ENCODE measurements at places on chromosomes 4 and X. TPM values are rescaled to one million over a fixed set of nuclear protein-coding genes. Genes with fewer than 3 reads are reported as not detected.
A peak's percentile ranks its signal among the peaks of the same experiment; 100 is the strongest.

Gene PABPC1L2A
- not detected for total RNA-seq

Gene IL9R
- total RNA-seq: not detected

Gene STPG2
- 0.40 TPM for total RNA-seq

Gene NLRP2B
- total RNA-seq: not detected

Gene MAGEA11
- not detected for total RNA-seq

Gene GAGE12E
- not detected for total RNA-seq

Gene PALLD
- total RNA-seq: 33.5 TPM

Gene RTL5
- total RNA-seq: 0.23 TPM

DNA sequence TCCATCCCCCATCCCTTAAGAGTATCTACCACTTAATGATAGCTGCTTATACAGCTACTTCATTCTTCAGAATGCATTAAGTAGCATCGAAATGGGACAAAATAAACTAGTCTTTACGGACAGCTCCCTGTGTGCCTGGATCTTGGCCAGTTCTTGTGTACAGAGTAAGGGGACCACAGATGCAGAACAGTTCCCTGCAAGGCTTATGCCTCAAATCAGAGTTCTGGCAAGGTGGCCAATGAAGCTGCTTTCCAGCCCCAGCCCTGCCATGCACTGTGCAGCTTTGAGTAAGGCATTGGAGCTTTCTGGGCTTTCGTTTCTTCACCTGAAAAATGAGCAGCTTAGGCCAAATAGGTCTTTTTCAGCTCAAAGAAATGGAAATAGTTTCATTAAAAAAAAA is 14.2 kb downstream of the CLNK start:
- H3K27ac ChIP-seq: no peak overlapping the region
- no peak for DNase-seq
- no peaks in the 10 kb centered on the region for H3K4me1 ChIP-seq
- no peaks in the 10 kb centered on the region for H3K36me3 ChIP-seq
- no peak overlapping the region for H3K4me3 ChIP-seq

DNA sequence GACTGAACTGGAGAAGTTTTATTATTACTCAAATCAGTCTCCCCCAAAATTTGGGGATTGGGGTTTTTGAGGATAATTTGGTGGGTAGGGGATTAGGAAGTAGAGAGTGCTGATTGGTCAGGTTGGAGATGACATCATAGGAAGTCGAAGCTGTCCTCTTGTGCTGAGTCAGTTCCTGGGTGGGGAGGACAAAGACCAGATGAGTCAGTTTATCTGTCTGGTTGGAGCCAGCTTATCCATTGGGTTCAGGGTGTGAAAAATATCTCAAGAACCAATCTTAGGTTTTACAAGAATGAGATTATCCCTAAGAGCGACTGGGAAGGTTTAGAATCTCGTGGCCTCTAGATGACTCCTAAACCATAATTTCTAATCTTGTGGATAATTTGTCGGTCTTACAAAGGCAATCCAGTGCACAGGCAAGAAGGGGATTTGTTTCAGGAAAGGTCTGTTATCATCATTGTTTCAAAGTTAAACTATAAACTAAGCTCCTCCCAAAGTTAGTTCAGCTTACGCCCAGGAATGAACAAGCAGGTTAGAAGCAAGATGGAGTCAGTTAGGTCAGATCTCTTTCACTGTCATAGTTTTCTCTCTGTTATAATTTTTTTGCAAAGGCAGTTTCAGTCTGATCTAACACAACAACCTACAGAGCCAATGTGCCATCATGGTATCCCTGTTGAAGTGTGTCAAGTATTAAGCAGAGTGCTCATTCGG is 274.5 kb downstream of the SLC7A11 start:
- H3K36me3 ChIP-seq: no peaks in the 10 kb centered on the region
- DNase-seq: peak; percentile 17
- no peak overlapping the region for H3K4me3 ChIP-seq
- 0 out of 2 replicates have a peak, but pooled peaks cover 2% of the 10 kb centered on the region for H3K4me1 ChIP-seq
- no peak overlapping the region for H3K27ac ChIP-seq

DNA sequence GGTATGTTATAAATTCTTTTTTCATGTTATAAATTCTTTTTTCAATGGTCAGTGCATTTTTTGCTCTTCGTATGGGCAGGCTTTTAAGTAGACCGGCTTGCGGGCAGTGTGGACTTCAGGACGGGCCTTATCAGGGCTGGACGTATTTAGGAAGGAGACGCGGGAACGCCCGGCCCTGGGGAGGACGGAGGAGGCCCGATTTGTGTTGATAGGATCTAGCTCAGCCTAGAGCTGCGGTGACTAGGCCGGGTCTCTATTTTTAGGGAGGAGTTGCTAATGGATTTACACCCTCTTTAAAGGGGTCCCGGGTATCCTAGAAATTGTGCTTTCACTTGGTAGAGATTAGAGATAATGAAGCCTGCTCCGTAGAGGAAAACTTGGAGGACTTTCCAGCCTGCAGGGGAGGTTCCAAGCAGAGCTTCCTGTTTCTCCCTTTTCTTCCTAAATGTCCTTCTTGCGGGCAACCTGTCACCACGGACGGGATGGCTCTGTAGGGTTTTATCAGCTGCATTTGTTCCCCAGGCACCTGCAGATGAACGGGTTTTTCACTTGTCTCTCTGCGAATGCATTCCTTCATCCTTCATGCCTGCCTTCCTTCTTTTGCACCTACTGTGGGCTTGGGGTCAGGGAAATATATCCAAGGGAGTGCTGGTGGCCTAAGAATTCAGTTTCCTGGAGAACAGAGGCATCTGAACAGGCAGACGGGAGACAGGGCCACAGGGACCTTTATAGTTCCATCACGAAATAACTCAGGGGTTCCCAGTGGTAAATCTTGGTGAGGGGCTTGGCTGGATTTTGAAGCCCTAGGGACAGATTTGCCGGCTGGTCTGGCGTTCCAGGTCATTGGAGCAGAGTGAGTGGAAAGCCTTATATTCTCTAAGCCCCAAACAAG is 1.4 kb downstream of the CD99 start:
- no peaks in the 10 kb centered on the region for H3K36me3 ChIP-seq
- H3K27ac ChIP-seq: peak overlapping the region; percentile 58
- peak; percentile 31 for DNase-seq
- H3K27me3 ChIP-seq: no peaks in the 10 kb centered on the region

DNA sequence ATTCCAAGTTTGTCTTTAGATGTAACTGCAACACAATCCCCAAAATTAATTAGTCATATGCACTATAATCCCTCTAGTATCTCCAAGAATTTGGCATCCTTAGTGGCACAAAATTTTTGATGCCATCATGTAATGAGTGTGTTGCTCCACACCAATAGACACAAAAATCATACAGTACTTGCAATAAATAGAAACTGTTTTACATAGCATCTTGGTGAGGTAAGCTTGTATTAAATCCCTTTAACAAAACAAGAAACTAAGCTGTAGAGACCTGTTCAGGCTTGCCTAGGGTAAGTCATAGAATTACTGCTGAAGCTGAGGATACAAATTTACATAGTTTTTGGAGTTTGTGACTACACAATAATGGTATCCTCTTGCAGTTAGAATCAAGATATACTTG is 64.5 kb upstream of the PRSS12 start:
- no peaks in the 10 kb centered on the region for H3K36me3 ChIP-seq
- no peak overlapping the region for H3K4me3 ChIP-seq
- no peaks in the 10 kb centered on the region for H3K27me3 ChIP-seq
- DNase-seq: no peak
- no peak overlapping the region for H3K27ac ChIP-seq
- no peaks in the 10 kb centered on the region for H3K4me1 ChIP-seq

GRCh38 chrX:88612870-88613329 is 134.1 kb upstream of the CPXCR1 start:
- H3K27me3 ChIP-seq: no peaks in the 10 kb centered on the region
- 0 out of 2 replicates have a peak overlapping the region, but pooled peaks have one; percentile 31 for H3K4me3 ChIP-seq
- H3K36me3 ChIP-seq: no peaks in the 10 kb centered on the region
- no peaks in the 10 kb centered on the region for H3K4me1 ChIP-seq
- peak; percentile 7 for DNase-seq

- H3K36me3 ChIP-seq: no peaks in the 10 kb centered on the region
- DNase-seq: no peak
- H3K4me1 ChIP-seq: no peaks in the 10 kb centered on the region
- no peaks in the 10 kb centered on the region for H3K27me3 ChIP-seq
These were observed 38.7 kb downstream of the ADD1 start for GRCh38 chr4:2882341-2882740.

- DNase-seq: peak; percentile 60
- H3K36me3 ChIP-seq: no peaks in the 10 kb centered on the region
- H3K27me3 ChIP-seq: no peaks in the 10 kb centered on the region
- H3K27ac ChIP-seq: no peak overlapping the region
These were observed 252.3 kb downstream of the ARHGAP10 start for GRCh38 chr4:147984065-147984777.

- no peak for DNase-seq
- peaks cover 4% of the 10 kb centered on the region for H3K4me1 ChIP-seq
- H3K27ac ChIP-seq: no peak overlapping the region
- no peaks in the 10 kb centered on the region for H3K27me3 ChIP-seq
- H3K4me3 ChIP-seq: no peak overlapping the region
These were observed 50.8 kb upstream of the FBXW7 start for GRCh38 chr4:152586668-152587067.

- no peaks in the 10 kb centered on the region for H3K36me3 ChIP-seq
- no peaks in the 10 kb centered on the region for H3K27me3 ChIP-seq
- no peak overlapping the region for H3K27ac ChIP-seq
- no peak overlapping the region for H3K4me3 ChIP-seq
- peaks cover 10% of the 10 kb centered on the region for H3K4me1 ChIP-seq
These were observed 25.1 kb upstream of the ANKRD50 start for GRCh38 chr4:124737619-124738018.

DNA sequence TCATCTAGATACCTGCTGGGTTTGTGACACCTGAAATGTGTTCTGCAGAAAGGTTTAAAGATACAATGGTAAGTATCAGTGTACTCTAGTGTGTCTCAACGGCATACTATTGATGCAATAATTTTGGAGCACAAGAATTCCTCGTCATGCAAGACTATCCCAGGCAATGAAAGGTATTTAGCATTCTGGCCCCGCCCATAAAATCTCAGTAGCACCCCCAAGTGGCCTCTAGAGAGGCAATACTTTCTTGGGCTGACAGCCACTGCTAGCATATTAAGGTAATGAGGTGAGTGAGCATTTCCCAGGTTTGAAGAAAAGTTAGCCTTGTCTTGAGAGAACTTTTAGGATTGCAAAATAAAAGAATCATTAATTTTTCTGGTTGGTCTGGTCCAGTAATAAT is 24.0 kb downstream of the TAB3 start:
- peak; percentile 50 for DNase-seq
- no peak overlapping the region for H3K4me3 ChIP-seq
- H3K36me3 ChIP-seq: no peaks in the 10 kb centered on the region
- no peaks in the 10 kb centered on the region for H3K4me1 ChIP-seq

DNA sequence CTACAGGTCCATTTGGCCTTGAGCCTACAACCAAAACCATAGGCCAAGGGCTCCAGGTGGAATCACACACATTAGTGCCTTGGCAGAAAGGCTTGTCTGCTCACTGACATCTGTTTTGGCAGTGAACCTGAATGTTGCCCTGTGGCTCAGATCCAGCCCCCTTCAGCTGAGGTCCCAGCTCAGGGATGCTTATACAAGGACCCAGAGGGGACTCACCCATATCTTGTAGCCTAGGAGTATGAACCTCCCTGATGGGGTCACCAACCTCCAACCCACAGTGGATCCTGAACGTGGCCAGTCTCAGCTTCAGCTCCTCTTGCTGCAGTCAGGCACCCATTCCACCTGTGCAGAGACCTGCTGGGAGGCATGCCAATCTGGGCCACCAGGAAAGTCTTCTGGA is 50.8 kb upstream of the HMX1 start:
- H3K4me1 ChIP-seq: no peaks in the 10 kb centered on the region
- H3K27ac ChIP-seq: no peak overlapping the region
- no peaks in the 10 kb centered on the region for H3K27me3 ChIP-seq
- no peak for DNase-seq
- no peaks in the 10 kb centered on the region for H3K36me3 ChIP-seq

GRCh38 chr4:13481569-13481968 is 2.6 kb downstream of the RAB28 start:
- peaks cover 18% of the 10 kb centered on the region for H3K4me1 ChIP-seq
- H3K4me3 ChIP-seq: no peak overlapping the region
- H3K27ac ChIP-seq: no peak overlapping the region
- H3K36me3 ChIP-seq: 0 out of 2 replicates have a peak, but pooled peaks cover 3% of the 10 kb centered on the region

DNA sequence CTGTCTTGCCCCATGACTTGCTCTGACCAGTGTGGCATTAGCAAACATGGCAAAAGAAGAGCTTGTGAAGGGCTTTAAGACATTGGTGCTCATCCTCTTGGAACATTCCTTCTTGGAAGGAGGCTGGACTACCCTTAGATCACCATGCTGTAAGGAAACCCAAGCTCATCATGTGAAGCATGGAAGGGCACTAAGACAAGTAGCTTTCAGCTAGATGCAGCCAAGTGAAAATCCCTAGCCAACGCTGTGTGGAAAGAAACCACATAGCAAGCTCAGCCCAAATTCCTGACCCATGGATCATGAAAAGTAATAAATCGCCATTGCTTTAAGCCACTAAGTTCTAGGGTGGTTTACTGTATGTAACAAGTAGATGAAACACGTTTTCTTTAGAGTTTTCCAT is 12.4 kb upstream of the PACRGL start:
- H3K27ac ChIP-seq: no peak overlapping the region
- H3K36me3 ChIP-seq: no peaks in the 10 kb centered on the region
- no peaks in the 10 kb centered on the region for H3K27me3 ChIP-seq
- H3K4me1 ChIP-seq: no peaks in the 10 kb centered on the region
- no peak overlapping the region for H3K4me3 ChIP-seq
- peak; percentile 53 for DNase-seq

DNA sequence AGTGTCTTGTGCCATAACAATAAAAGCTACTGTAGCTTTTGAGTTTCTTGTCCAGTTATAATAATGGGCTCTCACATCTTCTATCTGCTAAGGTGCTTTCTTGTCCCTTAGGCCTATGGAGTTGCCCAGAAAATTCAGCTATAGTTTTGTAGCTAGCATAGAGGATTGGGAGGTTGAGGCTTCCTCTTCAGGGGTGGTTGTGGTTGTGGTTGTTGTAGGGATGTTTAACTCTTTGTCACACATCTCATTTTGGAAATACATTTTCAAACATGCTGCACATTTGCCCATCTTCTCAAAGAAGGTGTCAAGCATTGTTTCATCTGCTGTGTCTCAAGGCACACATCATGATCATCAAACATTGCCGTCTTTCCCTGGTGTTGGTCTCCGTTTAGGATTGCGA is 65.0 kb downstream of the ATXN3L start:
- no peaks in the 10 kb centered on the region for H3K27me3 ChIP-seq
- DNase-seq: no peak
- no peak overlapping the region for H3K4me3 ChIP-seq
- no peaks in the 10 kb centered on the region for H3K36me3 ChIP-seq
- H3K27ac ChIP-seq: no peak overlapping the region

DNA sequence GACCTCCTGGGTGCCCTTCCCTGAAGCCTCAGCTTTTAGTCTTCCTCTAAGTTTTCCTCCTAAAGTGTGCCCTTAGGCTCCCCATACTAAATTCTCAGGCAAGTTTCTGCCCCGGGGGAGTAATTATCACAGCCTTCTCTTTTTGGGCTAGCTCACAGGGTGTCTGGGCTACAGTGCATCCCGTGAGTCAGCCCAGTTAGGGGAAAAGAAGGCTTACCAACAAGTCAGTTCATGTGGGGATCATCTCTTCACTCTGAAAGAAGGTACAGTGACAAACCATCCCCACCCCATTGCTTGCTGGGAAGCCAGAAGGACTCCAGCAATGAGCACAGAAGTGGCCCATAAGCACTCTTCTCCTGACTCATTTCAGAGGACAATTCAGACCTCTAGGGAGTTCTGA is 134.7 kb upstream of the FAM9C start:
- no peak overlapping the region for H3K27ac ChIP-seq
- H3K4me1 ChIP-seq: peaks cover 21% of the 10 kb centered on the region
- no peak overlapping the region for H3K4me3 ChIP-seq
- H3K36me3 ChIP-seq: no peaks in the 10 kb centered on the region
